NCI-H1105 treated with DMSO at 0.1 percent for 48 hours (cell line): ENCODE measurements at places on chromosomes 13 and 19.
A peak's percentile ranks its signal among the peaks of the same experiment; 100 is the strongest.

GRCh38 chr19:42233106-42233505 lies 9.3 kb downstream of the GSK3A start:
- no peak for DNase-seq

DNA sequence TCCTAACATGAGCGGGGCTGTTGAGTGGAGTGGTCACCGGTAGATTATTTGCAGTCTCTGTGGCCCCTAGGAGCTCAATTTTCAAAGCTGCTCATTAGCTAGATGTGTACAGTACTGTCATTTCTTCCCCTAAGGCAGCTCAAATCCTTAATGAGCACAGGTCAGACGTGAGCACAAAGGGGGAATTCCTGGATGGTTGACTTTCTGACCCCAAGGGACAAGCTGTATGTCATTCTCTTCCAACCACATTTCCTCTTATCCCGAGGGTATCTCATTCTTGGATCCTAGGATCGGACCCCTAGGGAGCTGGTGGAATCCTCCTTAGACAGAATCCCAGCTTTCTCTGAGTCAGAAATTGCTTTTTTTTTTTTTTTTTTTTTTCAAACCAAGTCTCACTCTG lies 5.7 kb upstream of the OR7G3 start:
- DNase-seq = no peak

- DNase-seq = no peak
Measured at GRCh38 chr13:106178816-106179215, 356.6 kb downstream of the EFNB2 start.

GRCh38 chr13:46572752-46573431 lies 19.9 kb downstream of the LRCH1 start:
- DNase-seq = no peak

GRCh38 chr13:113458253-113459065 lies 5.2 kb upstream of the ADPRHL1 start:
- no peak for DNase-seq

- no peak for DNase-seq
Measured at GRCh38 chr13:35716186-35716585, 239.7 kb upstream of the MAB21L1 start.

- no peak for DNase-seq
Measured at GRCh38 chr13:57353831-57354230, 186.8 kb downstream of the PRR20E start.

- DNase-seq = no peak
Measured at GRCh38 chr13:41509971-41510370, 52.6 kb downstream of the RGCC start.

GRCh38 chr19:49222011-49222410 lies 64.4 kb downstream of the TRPM4 start:
- DNase-seq = no peak

DNA sequence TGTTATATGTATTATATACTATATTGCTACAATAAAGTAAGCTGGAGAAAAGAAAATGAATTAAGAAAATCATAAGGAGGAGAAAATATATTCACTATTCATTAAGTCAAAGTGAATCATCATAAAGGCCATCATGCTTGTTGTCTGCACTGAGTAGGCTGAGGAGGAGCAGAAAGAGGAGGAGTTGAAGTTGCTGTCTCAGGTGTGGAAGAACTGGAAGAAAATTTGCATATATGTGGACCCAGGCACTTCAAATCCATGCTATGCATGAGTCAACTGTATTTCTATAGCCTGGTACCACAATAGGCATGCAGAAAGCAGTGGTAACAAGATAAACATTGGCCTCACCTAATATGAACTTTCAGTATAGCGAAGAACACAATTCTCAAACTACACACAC lies 135.9 kb upstream of the SGCG start:
- no peak for DNase-seq

DNA sequence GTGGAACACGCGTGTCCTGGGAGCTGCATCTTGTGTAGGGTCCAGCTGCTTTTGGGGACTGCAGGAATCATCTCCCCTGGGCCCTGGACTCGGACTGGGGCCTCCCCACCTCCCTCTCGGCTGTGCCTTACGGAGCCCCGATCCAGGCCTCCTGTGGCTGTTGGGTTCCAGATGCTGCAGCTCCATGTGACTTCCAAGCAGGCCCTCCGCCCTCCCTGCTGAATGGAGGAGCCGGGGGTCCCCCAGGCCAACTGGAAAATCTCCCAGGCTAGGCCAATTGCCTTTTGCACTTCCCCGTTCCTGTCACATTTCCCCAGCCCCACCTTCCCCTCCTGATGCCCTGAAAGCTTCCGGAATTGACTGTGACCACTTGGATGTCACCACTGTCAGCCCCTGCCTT lies 6.2 kb upstream of the PGLS start:
- no peak for DNase-seq

DNA sequence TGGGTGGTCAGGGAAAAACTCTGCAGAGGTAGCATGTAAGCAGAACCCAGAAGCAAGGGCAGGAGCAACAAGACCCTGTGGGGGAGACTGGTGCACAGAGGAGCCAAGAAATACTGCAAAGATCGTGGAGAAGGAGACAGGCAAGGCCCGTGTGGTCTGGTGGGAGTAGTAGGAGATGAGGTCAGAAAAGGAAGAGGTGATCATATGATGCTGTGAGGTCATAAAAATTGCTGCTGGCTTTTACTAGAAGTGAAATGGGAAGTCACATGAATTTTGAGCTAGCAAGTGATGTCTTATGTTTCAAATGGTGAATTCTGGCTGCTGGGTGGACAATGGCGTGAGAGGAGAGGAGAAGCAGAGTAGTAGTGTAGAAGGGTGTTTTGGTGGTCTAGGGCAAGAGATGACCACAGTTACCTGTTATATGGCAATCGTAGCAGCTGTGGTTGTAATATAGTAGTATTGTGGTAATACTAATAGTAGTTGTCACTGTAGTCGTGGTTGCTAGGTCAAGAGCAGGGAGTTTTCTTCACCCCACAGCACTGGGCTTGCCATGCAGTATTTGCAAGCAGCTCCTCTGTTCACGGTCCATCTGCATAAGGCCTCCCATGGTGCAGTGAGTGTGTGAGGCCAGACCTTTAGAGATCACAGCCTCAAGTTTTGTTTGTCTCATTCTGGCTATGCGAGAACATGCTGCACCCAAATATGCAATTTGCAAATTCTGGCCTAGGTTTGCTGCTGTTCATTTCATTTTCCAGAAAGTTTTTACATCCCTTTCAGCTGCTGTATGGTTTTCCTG lies 205.0 kb downstream of the TSHZ3 start:
- no peak for DNase-seq

DNA sequence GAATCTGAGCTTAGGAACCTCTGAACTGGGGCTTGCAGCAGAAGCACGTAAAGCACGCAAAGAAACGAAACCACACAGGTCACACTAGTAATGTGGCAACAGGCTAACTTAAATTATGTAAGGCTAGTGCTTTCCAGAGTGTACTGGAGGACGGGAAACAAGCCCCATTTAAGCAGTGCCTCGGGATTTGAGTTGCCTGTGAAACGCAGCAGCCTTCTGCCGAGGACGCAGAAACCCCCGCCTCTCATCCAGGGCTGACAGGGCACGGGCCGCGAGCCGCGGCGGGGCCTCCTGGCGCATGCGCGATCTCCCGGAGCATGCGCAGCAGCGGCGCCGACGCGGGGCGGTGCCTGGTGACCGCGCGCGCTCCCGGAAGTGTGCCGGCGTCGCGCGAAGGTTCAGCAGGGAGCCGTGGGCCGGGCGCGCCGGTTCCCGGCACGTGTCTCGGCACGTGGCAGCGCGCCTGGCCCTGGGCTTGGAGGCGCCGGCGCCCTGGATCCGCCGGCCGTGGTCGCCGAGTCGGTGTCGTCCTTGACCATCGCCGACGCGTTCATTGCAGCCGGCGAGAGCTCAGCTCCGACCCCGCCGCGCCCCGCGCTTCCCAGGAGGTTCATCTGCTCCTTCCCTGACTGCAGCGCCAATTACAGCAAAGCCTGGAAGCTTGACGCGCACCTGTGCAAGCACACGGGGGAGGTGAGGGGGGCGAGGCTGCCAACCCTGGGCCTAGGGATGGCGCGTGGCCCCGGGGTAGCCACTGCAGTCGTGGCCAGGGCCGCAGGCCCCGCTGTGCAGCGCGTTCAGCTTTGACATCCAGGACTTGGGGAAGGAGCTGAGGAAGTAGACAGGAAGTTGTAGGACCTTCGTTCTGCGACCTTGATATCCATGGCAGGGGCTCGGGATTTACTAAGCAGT lies at the start of gene GTF3A:
TSS of gene GTF3A (plus strand) at position 374 of the 912 bp plus-strand sequence.
- DNase-seq = peak; percentile 60

GRCh38 chr19:14954071-14954655 lies 12.9 kb downstream of the OR7C2 start:
- DNase-seq = no peak

DNA sequence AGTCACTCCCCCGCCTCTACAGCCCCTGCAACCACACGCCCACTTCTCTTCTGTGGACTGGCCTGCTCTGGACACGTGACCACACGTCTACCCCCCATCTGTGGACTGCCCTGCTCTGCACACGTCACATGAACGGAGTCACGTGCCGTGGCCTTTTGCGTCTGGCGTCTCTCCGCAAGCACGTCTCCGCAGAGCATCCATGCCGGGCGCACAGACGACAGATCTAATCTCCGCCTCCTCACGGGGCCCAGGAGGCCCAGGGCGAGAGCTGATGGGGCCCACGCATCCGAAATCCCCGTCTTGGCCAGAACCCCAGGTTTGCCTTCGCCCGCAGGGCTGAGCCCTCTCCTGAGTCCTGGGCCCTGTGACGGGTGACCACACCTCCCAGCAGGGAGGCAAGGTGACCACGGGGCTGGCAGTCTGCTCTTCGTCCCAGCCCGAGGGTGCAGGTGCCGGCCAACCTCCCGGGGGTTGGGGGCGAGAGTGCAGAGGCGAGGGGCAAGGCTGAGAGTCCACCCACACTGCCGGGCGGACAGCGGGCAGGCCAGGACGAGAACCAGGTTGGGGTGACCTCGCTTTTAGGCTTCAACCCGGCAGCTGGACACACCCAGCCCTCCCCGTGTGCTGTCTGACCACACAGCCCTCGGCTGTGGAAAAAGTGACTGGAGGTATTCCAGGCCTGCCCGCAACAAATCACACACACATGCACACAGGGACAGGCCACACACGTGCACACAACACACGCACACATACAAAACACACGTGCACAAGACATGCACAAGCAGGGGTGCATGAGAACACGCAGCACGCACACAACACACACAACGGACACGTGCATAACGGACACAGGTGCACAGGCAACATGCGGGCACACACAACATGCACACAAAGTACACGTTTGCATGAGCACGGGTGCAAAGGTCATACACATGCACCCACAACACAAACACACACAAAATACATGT lies 3.9 kb downstream of the SBNO2 start:
- DNase-seq = no peak

- DNase-seq = peak; percentile 18
Measured at GRCh38 chr19:32339988-32340874, 5.2 kb upstream of the ZNF507 start.

DNA sequence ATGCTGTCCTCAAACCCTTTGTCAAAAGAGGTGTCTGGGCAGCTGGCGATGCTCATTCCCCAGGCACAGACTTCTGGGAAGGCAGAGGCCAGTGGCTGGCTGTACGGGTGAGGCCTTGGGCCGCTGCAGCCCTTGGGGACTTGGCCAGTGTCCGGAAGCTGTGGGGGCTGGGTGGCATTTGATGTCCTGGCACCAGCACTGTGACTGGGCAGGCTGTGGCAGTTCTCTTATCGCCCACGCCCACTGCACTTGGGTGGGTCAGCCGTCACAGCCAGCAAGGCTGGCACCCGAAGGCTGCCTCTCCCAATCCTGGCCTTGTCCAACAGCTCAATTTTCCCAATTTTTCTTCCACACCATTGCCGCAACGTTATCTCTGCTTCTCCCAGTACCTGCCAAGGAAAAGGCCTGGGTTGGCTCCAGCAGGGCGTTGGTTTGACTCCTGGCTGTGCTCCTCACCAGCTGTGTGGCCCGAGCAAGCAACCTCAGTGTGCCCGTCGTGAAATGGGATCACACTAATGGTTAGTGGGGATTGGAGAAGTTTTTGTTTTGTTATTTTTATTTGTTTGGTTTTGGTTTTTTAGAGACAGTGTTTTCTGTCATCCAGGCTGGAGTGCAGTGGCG lies 12.7 kb upstream of the SLC44A2 start:
- DNase-seq = no peak

- peak; percentile 6 for DNase-seq
Measured at GRCh38 chr13:33213024-33213768, 72.4 kb downstream of the STARD13 start.

DNA sequence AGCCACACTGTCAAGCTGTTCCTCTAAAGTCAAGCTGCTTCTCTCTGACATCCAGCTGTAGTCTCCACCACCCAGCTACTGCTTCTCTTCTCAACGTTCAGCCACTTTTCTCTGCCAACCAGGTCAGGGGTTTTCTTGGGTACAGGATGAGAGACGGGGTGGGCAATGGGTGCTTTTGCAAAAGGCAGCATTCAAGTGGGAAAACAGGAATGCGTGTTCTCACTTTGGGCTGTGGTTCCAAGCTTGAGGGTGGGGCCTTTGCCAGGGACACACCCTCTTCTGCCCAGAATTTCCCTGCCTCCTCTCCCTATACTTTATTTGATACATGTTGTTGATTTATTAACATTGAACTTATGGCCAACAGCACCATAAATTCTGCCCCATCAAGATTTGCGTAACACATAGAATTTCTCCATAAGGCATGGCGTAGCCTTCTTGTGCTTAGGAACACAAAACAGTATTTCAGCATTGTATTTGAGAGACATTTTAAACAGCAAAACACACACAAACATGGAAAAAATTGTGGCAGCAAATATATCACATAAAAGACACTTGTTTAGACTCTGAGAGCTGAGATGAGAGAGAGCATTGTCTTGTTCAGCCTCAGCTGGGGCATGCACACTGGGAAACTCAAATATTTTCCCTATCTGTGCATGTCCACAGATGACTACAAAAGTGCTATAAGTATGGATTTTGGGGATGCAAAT lies 392.8 kb downstream of the SLITRK6 start:
- no peak for DNase-seq
